ENCODE measurements at places on chromosomes 11 and 22.

DNA sequence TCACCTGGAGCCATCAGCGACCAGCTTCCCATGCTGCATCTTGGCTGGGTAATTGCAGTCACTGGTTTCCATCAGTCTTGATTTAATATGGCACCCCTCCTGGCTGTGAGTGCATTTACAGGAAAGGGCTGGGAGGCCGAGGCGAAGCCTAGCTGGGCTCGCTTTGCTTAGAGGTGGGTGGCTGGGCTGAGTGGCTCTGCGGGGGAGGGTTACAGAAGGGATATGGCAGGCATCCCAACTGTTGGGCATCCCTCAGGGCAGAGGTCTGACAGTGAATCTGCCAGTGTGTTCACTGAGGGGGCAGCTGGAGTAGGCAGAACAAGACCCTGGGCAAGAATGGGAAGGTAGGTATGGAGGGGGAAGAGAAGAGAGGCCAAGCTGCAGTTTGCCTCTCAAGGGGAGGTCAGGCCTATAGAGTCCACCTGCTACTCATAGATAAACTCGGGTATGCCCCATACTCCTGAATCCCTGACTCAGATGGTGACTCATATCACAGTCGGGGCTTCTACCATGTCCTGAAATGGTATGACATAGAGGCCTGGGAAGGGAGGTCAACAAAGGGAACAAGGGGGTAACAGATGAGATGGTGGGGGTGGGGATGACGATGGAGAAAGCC lies 77.5 kb upstream of the PHOX2A start:
- DNase-seq: no peak

GRCh38 chr11:9852465-9852864 lies 188.6 kb downstream of the SWAP70 start:
- no peak for DNase-seq

GRCh38 chr11:59197991-59198390 lies 14.7 kb downstream of the MPEG1 start:
- no peak for DNase-seq

DNA sequence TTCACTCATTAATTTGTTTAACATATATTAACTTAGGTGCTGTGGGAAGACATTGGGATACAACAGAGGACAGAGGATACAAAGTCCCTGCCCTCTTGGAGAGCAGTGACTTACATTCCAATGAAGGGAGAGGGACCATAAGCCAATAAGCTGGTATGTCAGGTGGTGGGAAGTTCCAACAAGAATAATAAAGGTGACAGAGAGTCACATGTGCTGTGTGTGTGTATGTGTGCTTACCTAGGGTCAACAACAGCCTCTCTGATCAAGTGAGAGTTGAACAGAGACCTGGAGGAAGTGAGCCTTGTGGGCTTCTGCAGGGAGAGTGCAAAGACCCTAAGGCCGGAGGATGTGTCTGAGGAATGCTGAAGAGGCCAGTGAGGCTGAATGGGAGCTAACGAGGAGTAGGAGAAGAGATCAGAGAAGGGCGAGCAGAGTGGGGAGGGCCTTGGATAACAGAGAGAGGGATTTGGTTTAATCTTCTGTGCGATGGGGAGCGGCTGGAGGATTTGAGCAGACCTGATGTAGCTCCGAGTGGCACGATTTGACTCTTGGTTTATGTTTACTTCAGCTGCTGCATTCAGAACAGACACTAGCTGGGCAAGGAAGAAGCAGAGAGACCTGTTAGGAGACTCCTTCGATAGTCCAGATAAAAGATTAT lies 35.3 kb downstream of the MAP6 start:
- DNase-seq: no peak

- DNase-seq: peak; percentile 72
Observed at GRCh38 chr11:73242251-73243092, 24.4 kb downstream of the P2RY2 start.

GRCh38 chr22:28903080-28903479 lies 19.7 kb downstream of the ZNRF3 start:
- no peak for DNase-seq

- DNase-seq: no peak
Observed at GRCh38 chr11:27159335-27159679, 118.7 kb downstream of the BBOX1 start.

DNA sequence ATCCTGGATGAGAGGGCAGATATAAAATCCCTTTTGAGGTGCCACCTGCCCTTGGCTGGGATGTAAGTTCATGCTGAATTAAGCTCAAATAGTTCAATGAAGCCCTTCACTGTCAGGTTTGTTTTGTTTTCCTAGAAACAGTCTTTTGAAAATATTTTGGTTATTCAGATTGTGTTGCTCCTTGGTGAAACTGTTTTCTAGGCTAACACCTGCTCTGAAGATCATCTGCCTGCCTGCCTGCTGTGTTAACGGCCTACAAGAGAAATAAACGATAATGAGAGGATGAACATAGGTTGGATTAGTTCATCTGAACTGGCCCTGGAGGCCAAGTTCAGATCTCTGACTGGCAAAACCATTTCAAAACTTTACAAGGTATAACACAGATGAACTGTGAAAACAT lies 67.4 kb downstream of the ZBTB44 start:
- no peak for DNase-seq

DNA sequence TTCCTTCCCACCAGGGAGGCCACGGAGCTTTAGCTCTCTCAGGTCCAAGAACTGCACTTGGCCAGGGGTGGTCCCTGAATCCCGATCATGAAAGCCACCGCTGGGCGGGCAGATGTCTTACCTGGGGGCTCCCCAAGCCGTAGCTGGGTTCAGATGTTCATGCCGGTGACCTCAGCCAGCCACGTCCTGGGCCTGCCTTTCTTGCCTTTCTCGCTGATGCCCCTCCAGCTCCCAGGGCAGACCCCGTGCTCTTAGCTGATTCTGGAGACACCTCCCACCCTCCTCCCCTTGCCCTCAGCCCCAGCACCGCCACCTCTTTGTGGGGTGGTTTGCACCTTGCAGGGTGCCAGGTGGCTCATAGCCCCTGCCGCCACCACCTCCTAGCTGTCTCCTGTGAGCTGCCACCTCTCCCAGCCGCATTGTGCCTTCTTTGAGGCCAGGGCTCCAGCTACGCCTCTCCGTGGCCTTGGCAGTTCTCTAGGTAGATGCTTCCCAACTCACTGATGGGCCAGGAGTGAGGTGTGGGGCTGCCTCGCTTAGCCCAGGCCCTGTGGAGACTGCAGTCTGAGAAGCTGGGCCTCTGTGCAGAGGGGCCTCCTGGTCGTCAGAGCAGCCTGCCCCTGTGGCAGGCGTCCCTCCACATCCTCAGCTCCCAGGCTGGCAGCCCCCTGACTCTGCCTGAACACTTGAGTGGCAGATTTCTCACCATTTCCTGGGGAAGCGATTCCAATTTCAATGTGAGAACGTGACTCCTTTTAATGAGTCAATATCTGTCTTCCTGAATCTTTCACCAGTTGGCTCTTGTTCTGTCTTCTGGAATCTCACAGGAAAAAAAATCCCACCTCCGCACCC lies 97.6 kb upstream of the B3GAT1 start:
- no peak for DNase-seq

- DNase-seq: peak; percentile 84
Observed at GRCh38 chr11:6234387-6235107, at the start of gene FHIP1B. TSS of gene FHIP1B (minus strand) at chr11:6234636. CDS start at chr11:6224516, 10,120 bp downstream.

DNA sequence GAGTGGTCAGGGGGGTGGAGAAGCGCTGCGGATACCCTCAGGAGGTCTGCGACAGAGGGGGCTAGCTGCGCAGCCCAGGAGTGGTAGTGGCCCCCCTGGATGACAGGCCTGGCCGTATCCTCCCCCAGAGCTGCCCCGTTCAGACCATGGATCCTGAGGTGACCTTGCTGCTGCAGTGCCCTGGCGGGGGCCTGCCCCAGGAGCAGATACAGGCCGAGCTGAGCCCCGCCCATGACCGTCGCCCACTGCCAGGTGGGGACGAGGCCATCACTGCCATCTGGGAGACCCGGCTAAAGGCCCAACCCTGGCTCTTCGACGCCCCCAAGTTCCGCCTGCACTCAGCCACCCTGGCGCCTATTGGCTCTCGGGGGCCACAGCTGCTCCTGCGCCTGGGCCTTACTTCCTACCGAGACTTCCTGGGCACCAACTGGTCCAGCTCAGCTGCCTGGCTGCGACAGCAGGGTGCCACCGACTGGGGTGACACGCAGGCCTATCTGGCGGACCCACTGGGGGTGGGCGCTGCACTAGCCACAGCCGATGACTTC lies 505 bp downstream of the NUDT22 start:
- no peak for DNase-seq
